ENCODE measurements at places on chromosomes 16 and 17.

DNA sequence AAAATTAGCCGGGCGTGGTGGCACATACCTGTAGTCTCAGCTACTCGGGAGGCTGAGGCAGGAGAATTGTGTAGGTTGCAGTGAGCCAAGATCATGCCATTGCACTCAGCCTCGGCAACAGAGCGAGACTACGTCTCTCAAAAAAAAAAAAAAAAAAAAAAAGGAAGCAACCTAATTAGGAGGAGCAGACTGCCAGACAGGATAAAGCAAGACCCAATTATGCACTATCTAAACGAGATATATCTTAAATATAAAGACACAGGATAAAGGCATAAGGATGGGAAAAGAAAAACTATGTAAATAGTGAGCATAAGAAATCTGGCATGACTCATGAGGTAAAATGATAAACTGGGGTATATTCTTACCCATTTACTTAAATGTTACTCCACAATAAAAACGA is 4.9 kb downstream of the TXNDC11 start:
- DNase-seq = no peak

GRCh38 chr17:81928544-81929252 is 1.2 kb upstream of the MAFG start:
- DNase-seq = no peak

DNA sequence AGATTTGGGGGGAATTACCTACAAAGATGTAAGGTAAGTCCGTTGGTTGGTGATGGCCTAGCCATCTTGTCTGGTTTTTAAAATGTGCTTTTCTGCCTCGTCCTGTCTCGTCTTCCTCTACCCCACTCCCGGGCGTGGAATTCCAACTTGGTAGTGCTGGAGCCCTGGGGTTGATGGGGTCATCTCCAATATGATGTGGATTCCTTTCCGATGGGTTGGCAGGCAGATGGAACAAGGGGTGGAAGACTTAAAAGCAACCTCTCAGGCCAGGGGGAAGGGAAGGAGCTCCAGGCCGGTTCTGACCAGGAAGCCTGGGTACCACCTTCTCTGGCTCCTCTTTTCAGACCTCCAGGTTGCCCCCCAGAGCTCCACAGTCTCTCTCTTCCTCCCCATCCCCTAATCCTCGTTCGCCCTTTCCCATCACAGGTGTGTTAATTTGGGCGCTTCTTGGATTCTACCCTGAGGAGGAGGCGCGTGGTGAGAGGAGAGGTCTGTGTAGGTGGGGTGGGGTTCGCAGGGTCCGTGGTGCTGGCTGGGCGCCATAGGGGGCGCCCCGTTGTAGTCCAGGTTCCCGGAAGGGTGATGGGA is 5.1 kb upstream of the HOXB2 start:
- no peak for DNase-seq

DNA sequence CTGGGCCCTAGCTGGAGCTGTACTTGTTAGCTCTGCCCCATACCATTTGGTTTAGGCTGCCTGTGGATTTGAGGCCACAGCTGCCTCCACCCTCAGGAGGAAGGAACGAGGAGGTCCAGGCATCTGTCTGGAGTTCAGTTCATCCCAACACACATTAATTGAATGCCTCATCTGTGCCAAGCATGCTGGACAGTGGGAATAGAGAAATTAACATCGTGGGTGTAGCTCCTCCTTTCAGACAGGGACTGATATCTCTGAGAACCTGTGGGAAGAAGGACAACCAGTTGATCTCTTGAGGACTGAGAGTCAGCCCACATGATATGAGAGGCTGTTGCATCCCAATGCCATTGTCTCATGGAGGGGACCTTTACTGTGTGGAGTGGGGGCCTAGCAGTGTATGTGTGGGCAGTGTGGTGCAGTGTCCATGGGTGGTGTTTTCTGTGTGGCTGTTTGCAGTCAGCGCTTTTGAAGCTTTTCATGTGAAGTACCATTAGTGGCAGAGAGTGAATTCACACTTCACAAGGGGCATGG is 29.4 kb upstream of the DDX52 start:
- no peak for DNase-seq

- DNase-seq = no peak
These were observed 89.7 kb downstream of the MGAT5B start for GRCh38 chr17:76957678-76958464.

- DNase-seq = no peak
These were observed 1.8 kb upstream of the CD300C start for GRCh38 chr17:74547736-74548135.

DNA sequence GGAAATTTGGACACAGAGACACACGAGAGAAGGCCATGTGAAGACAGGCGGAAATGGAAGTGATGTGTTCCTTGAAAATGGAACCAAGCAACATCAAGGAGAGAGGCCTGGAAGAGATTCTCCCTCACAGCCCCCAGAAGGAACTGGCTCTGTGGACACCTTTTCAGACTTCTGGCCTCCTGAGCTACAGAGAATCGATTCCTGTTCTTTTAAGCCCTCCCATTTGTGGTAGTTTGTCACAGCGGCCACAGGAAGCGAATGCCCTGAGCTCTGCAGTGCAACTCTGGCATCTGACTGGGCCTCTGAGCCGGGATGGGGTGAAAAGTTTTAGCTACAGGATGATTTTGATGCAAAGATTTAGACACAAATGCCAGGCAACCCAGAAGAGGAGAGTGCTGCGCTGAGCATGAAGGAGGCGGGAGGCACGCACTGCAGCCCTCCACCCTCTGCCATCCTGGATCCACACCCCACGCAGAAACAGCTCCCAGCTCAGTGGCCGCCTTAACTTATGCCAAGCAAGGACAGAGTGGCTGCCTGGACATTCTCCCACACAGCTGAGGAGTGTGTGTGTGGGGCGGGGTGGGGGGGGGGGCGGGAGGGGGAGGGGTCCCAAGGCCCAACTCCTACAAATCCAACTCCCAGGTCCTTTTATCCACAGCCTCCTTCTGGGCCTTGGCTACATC is 2.2 kb downstream of the TIMP2 start:
- DNase-seq = no peak
